Ammon's horn (tissue), 1 donor: ENCODE measurements at places on chromosomes 1 and 21.

GRCh38 chr1:223033658-223034057 lies 109.4 kb downstream of the TLR5 start:
- DNase-seq: no peak

DNA sequence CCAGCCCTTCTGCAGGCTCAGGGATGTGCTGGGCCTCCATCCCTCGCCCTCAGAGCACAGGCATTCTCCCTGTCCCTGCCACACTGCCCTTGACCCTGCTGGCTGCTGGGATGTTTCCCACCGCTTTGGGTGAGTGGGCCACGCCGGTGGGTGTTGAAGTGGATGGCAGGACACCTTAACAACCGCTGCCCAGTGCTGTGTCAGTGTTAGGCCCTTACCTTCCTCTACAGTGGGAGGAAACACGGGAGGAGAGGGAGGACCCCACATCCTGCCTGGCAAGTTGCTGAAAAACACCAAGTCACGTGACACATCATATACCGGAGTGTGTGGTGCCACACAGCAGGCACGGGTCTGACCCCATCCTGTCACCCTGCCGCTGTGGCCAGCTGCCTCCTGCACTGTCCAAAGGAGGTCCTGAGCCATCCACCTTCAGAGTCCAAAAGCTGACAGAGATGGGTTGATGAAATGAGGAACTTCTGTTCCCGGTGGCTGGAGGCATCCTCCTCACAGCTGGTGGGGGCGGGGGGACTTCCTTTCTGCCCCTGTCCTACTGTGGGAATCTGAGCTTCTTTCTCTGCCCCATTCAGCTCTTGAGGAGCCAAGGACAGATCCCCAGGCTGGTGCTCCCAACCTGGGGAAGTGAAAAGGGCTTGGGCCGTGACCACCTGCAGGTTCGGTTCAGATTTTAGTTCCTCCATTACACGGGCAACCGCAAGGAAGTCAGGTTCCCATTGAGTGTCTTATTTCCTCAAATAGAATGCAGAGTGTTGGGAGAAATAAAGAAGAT lies 3.2 kb upstream of the THEMIS2 start:
- DNase-seq: peak; percentile 43

DNA sequence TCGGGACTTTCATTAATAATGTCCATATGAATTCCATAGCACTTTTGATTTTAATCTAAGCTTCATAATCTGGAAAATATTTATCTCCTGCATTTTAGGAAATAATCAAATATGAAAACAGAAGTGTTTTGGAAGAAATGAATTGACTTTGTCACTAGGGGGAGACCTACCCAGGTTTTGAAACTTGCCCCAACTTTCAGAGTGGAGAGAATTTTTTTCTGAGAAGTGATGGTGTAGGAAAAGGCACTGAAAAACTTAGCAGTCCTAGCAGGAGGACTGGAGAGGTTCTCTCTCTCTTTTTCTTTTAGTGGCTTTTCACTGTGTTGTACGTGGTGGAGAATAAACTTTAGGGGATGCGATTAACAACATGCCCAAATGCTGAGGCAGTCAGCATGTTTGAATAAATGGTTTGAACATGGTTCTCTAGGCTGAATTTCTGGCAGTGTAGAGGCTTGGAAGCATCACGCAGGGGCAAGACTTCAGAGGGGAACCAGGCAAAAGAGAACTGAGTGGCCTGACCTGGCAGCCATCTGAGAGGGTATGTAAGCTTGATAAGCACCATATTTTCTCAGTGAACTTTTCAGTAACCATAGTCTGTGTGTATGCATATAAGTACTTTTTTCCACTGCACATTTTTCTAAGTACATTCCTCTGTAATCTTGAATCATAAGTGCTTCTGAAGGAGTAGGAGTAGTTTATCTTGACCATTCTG lies 68.3 kb upstream of the NEK7 start:
- DNase-seq: no peak

GRCh38 chr1:111227434-111227833 lies at the start of gene CHI3L2:
Gene CHI3L2, plus strand, starts transcription at chr1:111227713. Its CDS starts 17 bp downstream, at chr1:111227730.
- no peak for DNase-seq

GRCh38 chr1:92117526-92117925 lies 37.4 kb downstream of the BTBD8 start:
- no peak for DNase-seq

DNA sequence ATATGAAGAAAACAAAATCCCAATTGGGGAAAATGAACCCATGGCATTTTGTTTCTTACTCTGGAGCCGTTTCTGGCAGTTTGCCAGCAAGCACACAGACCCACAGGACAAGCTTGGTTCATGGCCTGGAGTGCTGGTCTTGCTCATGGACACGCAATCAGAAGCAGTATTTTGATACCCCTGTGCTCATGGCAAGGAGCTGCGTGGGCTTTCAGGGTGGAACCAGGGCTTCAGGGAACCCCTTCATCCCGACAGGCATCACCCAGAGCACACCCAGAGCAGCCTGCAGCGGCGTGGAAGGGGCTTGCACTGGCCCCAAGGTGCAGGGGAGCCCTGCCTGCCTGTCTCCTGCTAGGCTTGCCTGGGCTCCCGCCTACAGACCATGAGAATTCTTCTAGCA lies 45.4 kb upstream of the PCBP3 start:
- no peak for DNase-seq

- no peak for DNase-seq
These were observed 28.1 kb downstream of the SFPQ start for GRCh38 chr1:35164893-35165292.

DNA sequence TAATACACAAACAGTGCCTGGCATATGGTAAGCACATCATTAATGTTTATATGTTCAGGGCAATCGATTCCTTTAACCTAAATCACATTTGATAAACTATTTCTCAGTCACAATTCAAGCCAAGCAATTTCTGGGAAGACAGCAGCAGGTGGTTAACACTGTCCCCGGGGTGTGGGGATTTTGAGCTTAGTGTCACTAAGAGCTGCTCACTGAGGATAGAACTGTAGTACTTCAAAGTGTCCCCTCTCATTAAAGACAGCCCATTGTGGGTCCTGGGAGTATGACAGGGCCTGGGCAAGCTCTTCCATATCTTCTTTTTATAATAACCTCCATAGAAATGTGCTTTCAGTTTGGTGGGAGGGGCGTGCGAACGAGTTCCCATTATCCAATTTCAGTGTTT lies 8.4 kb upstream of the GALNT2 start:
- DNase-seq: no peak

DNA sequence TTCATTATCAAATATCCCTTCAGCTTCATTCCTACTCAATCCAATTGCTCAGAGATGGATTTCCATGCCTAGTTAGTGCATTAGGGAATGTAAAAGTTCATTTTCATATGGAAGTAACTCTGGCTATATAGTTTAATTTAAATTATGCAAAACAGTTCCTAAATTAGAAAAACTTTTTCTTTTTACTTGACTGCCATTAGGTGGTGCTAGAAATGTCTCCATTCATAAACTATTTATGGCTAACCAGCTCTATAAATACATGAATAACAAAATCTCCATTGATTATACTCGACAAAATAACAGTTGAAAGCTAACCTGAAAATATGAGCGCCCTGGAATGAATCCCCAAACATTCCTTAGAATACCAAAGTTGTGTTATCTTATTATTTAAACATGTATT lies 311.4 kb downstream of the USH2A start:
- DNase-seq: no peak

DNA sequence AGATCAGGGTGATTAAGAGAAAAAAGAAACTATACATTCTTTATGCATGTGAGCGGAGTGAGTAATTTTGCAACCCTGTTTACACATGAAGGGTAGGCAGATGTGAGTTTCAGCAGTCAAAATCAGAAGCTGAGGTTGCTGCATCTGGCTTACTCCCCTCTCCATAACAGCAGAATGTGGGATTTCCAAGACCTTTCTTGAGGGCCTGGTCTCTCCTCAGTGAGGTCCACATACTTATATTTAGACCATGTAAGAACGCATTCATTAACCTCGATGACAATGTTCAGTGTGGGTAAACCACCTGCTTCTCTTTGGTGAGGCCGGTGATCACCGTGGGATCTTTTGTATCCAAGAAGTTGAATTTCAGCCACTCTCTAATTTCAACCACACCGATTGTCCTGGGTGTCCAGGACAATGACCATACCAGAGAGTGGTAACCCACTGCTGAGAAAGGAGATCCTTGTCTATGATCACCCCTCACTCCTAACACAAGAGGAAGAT lies 18.7 kb upstream of the RAP1A start:
- no peak for DNase-seq

DNA sequence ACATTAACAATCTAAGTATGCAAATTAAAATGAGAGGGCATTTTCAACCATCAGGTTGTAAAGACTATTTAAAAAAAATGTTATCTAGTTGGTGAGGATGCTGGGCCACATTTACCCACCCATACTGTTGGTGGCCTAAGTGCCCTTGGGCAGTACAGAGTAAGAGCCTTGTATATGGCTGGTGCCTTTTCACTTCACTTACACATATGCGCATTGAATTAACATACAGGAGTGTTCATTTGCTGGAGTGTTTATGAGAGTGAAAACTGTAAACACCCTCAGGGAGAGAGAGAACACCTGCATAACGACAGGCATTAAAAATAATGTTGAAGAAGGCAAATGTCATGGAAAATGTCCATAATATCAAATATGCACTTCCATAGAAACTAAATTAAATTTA lies 427.1 kb downstream of the PCP4 start:
- DNase-seq: no peak

DNA sequence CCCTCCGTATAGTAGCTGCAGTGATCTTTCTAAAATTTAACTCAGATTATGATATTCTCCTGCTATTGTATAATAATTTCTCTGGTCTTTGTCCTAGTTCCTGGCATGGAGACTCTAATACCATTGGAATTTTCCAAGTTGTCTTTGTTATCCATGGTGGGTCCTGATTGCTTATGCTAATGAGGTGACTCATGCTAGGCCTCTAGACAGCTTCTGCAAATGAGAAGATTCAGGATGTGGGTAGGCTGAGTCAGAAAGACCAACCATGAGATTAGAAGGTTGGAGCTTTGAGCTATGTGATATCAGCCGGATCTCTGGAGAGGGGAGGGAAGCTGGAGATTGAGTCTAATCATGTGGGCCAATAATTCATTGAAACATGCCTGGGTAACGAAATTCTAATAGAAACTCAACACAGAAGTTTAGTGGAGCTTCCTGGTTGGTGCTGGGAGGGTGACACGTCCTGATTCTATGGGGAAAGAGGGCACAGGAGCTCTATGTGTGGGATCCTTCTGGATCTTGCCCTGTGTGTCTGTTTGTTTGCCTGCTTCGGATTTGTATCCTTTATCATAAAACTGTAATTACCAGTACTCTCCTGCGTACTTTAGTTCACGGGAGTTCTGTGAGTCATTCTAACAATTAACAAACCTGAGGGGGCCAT lies 73.2 kb upstream of the CNIH3 start:
- no peak for DNase-seq

DNA sequence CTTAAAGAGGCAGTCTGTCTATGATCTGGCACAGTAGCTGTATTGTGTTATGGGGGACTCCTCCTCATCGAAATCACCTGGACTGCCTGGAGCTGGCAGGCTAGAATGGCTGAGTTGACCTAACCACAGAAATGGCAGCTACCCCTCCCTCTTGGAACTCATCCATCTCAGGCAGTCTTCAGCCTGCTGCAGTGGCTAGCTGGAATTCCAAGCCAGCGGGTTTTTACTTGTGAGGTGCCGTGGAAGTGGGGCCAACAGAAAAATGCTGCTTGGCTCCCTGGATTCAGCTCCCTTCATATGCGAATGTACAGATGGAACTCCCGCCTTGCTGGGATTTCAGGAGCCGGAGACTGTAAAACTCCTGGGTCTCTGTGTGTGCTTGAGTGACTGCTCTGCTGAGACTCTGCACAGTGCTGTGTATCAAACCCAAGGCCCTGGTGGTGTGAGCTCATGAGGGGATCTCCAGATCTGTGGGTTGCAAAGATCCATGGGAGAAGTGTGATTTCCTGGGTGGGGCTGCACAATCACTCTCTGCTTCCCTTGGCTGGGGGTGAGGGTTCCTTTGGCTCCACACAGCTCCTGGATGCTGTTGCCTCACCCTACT lies 316.9 kb downstream of the CTH start:
- no peak for DNase-seq

DNA sequence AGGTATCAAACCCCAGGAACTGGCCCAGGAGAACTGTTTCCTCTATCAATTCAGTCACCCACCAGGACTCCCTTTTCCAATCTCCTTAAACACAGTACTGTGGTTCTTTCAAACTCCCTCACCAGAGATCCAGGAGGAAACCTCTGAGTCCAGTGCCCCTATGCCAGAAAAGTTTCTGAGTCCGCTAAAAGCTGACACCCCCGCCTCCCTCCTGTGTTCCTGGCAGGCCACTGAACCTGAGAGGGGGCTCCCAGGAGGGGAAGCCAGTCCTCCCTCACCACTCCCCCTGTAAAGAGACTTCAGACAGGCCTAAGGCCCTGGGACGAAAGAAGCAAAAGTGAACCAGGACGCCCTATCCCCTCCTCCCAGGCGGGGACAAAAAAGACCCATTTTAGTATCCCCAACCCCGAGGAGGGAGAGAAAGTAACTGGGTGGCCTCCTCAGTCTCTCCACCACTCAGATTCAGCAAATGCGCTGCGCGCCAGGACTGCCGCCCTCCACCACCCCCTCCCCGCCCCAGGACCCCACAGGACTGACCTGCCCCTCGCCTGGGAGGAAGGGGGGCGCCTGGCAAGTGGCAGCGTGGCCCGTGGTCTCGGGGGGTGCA lies 624 bp downstream of the SLC41A1 start:
- no peak for DNase-seq

GRCh38 chr1:168621356-168621755 lies 45.0 kb downstream of the XCL1 start:
- DNase-seq: no peak

GRCh38 chr21:14366998-14367397 lies 15.9 kb downstream of the HSPA13 start:
- DNase-seq: peak; percentile 12

DNA sequence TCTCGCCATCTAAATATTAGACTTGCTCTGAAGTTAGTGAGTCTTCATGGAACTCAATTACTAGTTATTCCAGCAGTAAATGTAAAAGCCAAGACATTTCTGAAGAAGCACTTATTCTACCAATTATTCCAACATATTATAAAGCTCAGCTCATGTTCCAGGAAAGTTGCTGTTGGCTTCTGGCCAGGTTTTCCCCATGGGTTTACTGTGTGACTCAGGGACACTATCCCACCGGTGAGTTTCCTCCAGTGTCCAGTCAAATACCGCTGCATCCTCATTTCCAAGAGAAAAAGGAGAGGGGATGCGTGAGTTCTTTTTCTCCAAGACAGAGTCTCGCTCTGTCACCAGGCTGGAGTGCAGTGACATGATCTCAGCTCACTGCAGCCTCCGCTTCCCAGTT lies 9.2 kb upstream of the HHIPL2 start:
- no peak for DNase-seq

- no peak for DNase-seq
These were observed 26.1 kb downstream of the ETS2 start for GRCh38 chr21:38831526-38832467.

DNA sequence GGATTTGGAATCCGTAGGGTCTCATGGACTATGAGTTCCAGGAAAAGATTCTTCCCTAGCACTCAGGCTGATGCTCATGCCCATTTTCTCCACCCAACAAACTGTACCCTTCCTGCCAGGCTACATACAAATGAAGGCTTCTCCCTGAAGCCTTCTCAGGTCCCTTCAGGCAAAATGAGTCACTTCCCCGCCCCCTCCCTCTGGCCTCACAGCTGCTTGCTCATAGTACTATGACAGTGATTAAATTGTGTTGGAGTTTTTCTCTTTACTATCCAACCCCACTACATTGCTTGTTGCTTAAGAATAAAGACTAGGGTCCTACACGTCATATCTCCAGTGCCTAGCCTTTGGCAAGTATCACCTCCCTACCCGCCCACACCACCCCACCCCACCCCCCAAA lies 207.6 kb upstream of the NFIA start:
- DNase-seq: no peak
